ENCODE measurements at places on chromosomes 4 and X. TPM values are rescaled to one million over a fixed set of nuclear protein-coding genes. Genes with fewer than 3 reads are reported as not detected.

DNA sequence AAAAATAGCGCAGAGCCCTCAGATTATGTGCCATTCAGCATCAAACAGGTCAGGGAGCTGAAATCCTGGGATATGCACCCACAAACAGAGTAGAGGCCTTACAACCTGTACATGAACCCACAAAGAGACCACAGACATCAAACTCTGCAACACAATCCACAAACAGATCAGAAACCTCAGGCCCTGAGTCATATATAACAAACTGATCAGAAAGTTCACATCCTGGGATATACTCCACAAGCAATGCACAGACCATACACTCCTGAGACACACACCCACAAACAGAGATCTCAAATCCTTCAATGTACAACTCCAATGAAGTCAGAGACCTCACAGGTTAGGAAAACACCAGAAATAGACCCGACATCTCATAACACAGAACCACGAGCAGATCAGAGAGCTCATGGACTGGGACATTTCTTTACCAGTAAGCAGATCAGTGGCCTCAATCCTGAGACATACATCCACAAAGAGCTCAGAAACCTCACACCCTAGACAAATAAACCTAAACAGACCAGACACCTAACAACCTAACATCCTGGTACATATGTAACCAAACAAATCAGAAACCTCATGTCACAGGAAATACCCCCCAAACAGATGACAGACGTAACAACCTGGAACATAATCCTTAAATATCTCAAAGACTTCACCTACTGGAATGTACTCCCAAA is 24.2 kb downstream of the SUV39H1 start:
- H3K36me3 ChIP-seq = no peaks in the 10 kb centered on the region
- no peaks in the 10 kb centered on the region for H3K27me3 ChIP-seq
- no peaks in the 10 kb centered on the region for H3K4me1 ChIP-seq
- no peak for DNase-seq

DNA sequence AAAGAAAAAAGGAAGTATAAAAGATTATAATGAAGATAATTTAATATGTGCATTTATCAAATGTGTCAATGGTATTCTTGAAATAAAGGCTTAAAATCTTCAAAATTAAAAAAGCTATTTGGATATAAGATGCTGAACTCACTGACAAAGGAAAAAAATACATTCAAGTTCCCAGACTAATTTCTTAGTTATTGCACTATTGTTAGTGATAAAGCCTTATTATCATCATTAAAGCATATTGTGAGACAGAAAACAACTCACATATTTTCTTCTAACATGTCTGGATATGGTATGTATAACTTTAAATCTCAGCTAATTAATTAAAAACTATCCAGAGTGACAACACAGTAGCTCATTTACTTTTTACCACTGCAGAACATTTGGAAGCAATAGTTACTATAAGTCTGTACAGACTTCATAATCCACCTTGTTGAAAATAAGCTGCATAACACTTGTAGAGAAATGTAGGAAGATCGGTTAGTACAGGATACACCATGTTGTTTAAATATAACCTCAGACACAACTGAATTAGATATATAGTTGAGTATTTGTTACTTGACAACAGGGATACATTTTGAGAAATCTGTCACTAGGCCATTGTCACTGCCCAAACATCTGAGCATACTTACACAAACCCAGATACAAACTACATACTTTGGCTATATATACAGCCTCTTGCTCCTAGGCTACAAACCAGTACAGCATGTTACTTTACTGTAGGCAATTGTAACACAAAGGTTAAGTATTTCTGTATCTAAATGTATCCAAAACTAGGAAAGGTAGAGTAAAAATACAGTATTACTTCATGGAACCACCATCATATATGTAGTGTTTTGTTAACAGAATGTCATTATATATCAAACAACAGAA is 12.8 kb upstream of the FAM200B start:
- DNase-seq = no peak
- H3K27me3 ChIP-seq = no peaks in the 10 kb centered on the region
- H3K4me3 ChIP-seq = no peak overlapping the region
- peaks cover 19% of the 10 kb centered on the region for H3K4me1 ChIP-seq
- no peaks in the 10 kb centered on the region for H3K36me3 ChIP-seq

GRCh38 chrX:1218286-1218685 is 5.8 kb upstream of the CRLF2 start:
- no peak overlapping the region for H3K27ac ChIP-seq
- DNase-seq = no peak
- H3K36me3 ChIP-seq = no peaks in the 10 kb centered on the region
- H3K4me1 ChIP-seq = peaks cover 12% of the 10 kb centered on the region

- DNase-seq = no peak
- no peaks in the 10 kb centered on the region for H3K36me3 ChIP-seq
- no peaks in the 10 kb centered on the region for H3K4me1 ChIP-seq
- peaks cover 22% of the 10 kb centered on the region for H3K27me3 ChIP-seq
Measured at GRCh38 chr4:76386566-76387305, 34.2 kb downstream of the CCDC158 start.

- DNase-seq = no peak
- H3K36me3 ChIP-seq = peaks cover 42% of the 10 kb centered on the region
- H3K4me1 ChIP-seq = no peaks in the 10 kb centered on the region
- no peak overlapping the region for H3K27ac ChIP-seq
- H3K4me3 ChIP-seq = no peak overlapping the region
- no peaks in the 10 kb centered on the region for H3K27me3 ChIP-seq
Measured at GRCh38 chr4:39745920-39746319, 48.0 kb downstream of the UBE2K start.

DNA sequence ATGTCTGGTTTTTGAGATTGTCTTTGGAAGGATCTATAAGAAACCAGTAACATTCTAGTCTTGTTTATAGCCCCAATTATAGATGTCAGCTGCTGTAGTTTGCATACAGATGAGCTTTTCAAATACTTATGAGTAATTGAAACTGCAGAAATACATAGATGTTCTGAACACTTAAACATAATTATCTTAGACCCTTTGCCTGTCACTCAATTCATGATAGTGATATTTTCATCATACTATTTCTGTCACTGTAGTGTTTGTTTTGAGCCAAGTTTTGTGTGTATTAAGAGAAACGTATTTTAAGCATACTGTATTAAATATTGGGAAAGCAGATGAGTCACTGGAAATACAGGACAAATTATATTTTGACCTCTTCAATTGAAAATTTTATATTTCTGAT is 69.8 kb upstream of the SMARCA5 start:
- H3K36me3 ChIP-seq = no peaks in the 10 kb centered on the region

- H3K4me1 ChIP-seq = peaks cover 10% of the 10 kb centered on the region
- DNase-seq = no peak
- no peaks in the 10 kb centered on the region for H3K36me3 ChIP-seq
- H3K4me3 ChIP-seq = no peak overlapping the region
- H3K27ac ChIP-seq = no peak overlapping the region
- H3K27me3 ChIP-seq = no peaks in the 10 kb centered on the region
Measured at GRCh38 chr4:174591243-174592021, 69.1 kb upstream of the HPGD start.

DNA sequence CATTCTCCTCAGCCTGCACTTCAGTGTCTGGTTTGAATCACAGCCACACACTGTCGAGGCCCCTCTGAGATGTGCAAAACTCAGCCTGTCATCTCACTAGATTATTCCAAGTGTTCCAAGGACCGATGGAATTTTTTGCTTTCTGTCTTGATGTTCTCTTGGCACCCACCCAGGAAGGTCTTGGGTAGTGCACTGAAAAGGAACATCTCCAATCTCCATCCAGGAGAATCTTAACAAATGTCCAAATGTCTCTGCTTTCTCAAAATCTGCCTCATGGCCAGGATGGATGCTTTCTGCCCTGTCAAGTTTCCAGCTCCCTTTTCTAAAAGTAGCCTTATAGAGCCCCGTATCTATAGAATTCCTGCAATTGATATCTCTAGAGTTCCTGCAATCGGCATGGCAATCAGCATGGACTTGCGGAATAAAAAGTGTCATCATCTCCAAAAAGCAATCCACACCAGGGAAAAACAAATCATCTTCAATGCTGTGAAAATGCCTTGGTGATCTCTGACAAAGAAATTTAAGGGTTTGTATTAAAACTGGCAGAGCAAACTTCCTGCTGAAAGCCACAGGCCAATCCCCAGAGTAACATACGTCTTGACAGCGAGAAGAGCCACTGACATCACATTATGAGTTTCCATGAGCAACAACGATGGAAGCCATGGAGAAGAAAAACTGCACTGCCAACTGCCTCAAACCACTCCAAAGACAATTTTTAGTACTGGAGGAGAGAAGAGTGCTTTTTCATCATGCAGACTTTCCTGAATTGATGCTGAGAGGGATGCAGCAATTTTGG is 215.3 kb upstream of the FAM9B start:
- H3K27me3 ChIP-seq = no peaks in the 10 kb centered on the region
- no peak overlapping the region for H3K27ac ChIP-seq
- H3K4me1 ChIP-seq = peaks cover 6% of the 10 kb centered on the region
- DNase-seq = no peak

GRCh38 chrX:31201503-31201902 is 129.7 kb upstream of the FTHL17 start:
- no peak overlapping the region for H3K4me3 ChIP-seq
- no peak overlapping the region for H3K27ac ChIP-seq
- peaks cover 25% of the 10 kb centered on the region for H3K36me3 ChIP-seq
- no peak for DNase-seq

- no peaks in the 10 kb centered on the region for H3K4me1 ChIP-seq
- H3K4me3 ChIP-seq = no peak overlapping the region
- no peak overlapping the region for H3K27ac ChIP-seq
- DNase-seq = no peak
Measured at GRCh38 chrX:53171356-53171755, 53.7 kb downstream of the KDM5C start.

- H3K4me3 ChIP-seq = no peak overlapping the region
- H3K27me3 ChIP-seq = peaks cover 69% of the 10 kb centered on the region
- H3K27ac ChIP-seq = no peak overlapping the region
- no peak for DNase-seq
- no peaks in the 10 kb centered on the region for H3K4me1 ChIP-seq
- no peaks in the 10 kb centered on the region for H3K36me3 ChIP-seq
Measured at GRCh38 chr4:110610940-110611831, 11.7 kb downstream of the PITX2 start.

DNA sequence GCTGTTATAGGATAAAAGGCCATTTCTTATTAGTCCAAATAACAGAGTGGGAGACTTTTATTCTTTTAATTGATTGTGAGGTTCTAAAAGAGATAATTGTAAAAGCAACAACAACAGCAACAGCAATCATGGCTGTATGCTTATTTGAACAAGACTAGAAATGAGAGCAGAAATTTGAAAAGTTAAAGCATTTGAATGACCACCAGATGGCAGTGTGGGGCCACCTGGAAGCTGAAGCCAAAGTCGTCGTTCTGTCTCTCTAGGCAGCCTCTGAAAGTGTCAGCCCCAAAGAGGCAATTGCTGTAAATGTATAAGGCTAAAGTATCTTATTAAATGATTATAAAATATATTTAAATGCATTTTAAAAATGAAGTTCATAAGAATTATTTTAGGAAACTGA is 42.2 kb downstream of the SH2D1A start:
- H3K36me3 ChIP-seq = no peaks in the 10 kb centered on the region
- DNase-seq = no peak

- H3K4me1 ChIP-seq = no peaks in the 10 kb centered on the region
- no peak for DNase-seq
- H3K36me3 ChIP-seq = no peaks in the 10 kb centered on the region
Measured at GRCh38 chrX:54288968-54289367, 68.9 kb downstream of the WNK3 start.

F8A1 gene
- total RNA-seq = 30.9 TPM

TMPRSS11D gene
- not detected for total RNA-seq

TRPC5OS gene
- total RNA-seq = not detected

MORF4L2 gene
- total RNA-seq = 89.2 TPM

CSTF2 gene
- total RNA-seq = 27.7 TPM

FGF2 gene
- 0.10 TPM for total RNA-seq
